Left forelimb (tissue), 1 donor: ENCODE measurements at places on chromosomes 11 and 22.

GRCh38 chr22:32389685-32390084 lies 22.4 kb downstream of the RTCB start:
- DNase-seq, result no peak

DNA sequence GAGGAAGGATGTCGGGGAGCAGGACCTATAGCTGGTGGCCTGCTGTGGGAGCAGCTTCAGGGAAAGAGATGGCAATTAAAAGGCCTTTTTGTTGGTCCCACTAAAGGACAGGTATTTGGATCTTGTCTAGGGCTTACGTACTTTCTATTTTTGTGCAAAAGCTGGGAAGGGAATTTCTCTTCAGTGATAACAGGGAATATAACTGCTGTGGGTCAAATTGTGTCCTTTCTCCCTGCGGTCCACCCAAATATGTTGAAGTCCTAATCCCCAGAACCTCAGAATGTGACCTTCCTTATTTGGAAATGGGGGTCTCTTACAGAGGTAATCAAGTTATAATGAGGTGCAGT lies 14.0 kb downstream of the HSPA8 start:
- DNase-seq, result no peak

GRCh38 chr11:127061947-127062346 lies 61.4 kb upstream of the KIRREL3 start:
- no peak for DNase-seq

GRCh38 chr11:86230921-86231434 lies 13.6 kb upstream of the EED start:
- DNase-seq, result no peak

DNA sequence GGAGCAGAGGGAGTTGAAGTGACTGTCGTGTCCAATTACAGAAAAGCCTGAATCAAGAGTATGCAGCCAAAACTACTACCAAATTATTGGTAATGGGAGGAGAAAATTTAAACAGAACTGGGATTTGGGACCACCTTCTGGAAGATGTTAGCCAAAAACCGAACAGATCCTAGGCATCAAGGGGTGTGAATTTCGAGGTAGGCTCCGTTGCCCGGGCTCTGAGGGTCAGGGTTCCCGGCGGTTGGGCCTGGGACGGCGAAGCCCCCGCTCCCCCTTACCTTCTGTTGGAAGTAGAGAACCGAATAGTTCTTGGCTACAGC lies 313 bp downstream of the PRCP start:
- DNase-seq, result no peak

DNA sequence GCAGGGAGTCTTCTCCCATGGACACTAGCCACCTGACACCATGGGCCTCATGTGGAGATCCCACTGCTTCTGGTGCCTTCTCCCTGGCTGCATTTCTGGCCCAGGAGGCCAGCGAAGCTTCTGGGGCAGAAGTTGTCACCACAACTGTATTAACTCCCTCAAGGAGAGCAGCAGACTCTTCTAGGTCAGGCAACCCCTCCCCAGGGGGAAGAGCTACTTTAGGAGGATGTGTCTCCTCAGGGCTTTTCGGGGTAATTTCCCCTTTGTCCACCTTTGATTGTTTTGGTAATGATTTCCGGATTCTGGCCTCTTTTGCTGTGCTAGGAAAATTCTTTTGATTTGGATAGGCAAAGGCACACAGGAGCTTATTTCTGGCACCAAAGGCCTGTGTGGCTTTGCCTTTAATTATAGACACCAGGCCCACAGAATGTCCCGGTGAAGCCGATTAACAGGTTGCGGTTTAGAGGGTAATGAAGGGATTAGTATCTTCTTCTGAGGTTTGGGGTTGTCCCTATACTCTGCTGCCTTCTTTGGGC lies 8.9 kb upstream of the UCP2 start:
- no peak for DNase-seq

DNA sequence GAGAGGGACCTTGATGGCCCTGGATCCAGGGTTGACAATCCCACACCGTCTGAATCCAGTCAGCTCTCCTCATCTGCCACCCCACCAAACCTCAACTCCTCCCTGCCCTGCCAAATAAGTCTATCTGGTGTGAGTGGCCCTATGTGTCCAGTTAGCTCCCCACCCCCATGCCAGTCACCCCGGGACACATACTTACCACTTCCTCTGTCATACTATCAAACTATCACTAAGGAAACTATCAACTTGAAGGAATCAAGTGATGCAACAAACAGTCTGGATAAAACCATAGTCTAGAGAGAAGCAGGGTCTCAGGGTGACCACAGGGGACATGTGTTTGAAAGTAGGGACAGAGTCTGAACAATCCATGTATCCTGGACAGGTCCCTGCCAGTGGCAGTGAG lies 13.2 kb upstream of the CSF2RB start:
- DNase-seq, result no peak

GRCh38 chr11:114160894-114161293 lies 101.4 kb downstream of the ZBTB16 start:
- DNase-seq, result no peak

DNA sequence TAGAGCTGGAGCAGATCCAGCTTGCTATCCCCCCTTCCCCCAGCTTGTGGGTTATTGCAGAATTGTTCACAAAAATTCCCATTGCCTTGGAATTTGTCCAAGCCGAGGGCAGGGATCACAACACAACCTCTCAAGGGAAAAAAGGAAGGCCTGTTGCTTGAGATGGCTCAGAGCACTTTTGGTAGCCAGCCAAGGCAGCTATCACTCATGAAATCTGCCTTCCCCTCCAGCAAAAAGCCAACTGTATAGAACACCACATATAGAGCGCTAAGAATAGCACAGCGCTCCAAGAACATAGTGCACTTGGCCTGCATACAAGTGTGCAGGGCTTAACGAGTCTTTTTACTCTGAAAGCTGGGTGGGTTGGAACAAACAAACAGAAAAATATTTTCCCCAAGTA lies 46.2 kb downstream of the FAM83F start:
- DNase-seq, result peak; percentile 84

DNA sequence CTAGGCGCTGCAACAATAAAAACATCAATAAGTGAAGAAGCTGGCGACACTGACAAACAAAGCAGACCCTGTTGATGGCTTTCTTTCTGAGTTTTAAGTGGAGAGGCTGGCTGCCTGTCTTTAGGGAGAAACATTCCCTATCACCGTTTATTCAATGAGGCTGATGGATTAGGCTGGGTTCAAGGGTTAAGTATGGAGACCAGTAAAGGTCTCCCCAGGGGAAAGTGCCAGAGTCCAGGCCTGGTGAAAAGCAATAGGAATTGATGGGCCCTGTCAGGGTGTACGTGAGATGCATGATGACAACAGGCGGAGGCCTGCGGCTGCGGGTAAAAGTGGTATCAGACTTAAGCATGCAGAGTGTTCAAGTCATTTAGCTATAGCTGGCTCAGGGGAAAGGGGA lies 102.6 kb downstream of the ALX4 start:
- no peak for DNase-seq

DNA sequence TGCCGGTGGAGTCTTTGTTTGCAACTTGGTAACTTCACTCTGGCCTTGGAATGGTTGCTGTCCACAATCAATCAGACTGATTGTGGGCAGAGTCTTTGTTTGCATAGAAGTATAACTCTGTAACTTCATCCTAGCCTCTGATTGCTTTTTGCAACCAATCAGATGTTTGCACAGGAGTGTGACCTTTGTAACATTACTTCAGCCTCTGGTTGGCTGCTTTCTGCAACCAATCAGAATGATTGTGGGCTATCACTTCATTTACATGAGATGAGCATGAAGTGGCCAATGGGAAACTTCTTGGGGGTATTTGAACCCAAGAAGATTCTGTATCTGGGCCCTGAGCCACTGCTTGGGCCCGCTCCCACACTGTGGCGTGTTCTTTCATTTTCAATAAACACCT lies 79.6 kb upstream of the CLDN5 start:
- no peak for DNase-seq

DNA sequence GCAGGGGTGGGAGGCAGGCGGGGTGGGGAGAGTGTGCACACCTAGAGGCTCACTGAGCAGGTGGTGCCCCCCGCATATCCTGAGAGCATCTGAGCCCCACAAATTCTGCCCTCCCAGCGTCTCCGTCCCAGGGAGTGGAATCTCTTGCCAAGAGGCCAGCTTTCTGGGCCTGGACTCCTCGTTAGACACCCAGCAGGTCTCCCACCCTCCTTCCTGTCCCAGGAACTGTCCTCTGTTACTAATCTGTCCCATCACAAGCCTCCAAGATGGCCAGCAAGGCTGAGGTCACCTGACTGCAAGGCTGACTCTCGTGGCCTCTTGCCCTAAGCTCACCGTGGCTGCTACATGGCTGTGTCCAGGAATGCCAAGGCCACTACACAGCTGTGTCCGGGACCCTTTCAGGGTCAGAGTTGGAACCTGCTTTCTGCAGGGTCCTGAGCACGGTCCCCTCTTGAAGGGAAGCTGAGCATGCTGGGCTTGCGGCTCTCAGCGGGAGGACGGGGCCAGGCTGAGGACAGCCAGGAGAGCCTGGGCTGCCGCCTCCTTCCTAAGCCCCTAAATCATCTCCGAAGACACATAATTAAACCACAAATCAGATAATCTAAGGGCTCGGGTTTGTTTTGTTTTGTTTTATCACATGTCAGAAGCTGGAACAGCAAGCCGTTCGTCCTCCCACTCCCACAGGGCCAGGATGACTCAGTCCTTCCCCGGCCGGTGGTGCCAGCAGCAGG lies 1327.3 kb downstream of the TBC1D22A start:
- DNase-seq, result peak; percentile 66

- no peak for DNase-seq
Measured at GRCh38 chr11:95108671-95109551, 19.3 kb downstream of the ENDOD1 start.

- DNase-seq, result peak; percentile 82
Measured at GRCh38 chr11:86068138-86068871, 579 bp downstream of the PICALM start.

DNA sequence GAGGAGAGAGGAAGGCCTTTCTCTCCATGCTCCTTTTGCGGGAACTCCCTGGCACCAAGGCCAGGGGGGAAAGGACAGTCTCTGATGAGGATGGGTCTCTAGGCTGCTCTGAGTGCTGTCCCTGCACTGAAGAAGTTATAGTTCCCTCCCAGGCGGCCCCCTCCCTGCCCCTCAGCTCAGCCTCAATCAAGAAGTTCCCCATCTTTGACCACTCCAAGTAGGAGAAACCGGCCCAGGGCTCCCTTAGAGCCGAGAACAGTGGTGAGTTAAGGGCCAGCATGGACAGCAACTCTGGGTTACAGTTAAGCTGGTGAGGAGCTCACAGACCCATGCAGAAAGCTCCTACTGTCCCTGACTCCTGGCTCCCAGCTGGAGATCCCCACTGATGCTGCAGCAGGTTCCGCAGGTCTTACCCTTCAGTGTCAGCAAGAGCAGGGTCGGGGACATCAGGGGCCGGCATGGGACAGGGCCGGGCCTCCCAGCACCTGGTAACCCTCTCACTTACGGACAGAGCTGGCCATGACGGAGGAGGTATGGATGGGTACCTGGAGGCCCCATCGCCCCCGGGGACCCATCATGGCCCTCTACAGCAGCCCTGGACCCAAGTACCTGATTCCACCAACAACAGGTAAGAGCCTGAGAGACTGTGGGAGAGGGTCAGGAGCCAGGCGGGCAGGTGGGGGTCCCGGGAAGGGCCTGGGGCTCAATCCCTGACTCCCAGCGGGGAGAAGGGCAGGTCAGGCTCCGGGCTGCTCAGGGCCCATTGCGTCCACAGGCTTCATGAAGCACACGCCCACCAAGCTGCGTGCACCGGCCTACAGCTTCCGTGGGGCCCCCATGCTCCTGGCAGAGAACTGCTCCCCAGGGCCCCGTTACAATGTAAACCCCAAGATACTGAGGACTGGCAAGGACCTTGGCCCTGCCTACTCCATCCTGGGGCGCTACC lies 4.2 kb downstream of the SCGB1C1 start:
- DNase-seq, result no peak

- no peak for DNase-seq
Measured at GRCh38 chr22:47396105-47396504, 633.7 kb downstream of the TBC1D22A start.

GRCh38 chr22:37509059-37509860 lies 10.0 kb downstream of the CARD10 start:
- no peak for DNase-seq

DNA sequence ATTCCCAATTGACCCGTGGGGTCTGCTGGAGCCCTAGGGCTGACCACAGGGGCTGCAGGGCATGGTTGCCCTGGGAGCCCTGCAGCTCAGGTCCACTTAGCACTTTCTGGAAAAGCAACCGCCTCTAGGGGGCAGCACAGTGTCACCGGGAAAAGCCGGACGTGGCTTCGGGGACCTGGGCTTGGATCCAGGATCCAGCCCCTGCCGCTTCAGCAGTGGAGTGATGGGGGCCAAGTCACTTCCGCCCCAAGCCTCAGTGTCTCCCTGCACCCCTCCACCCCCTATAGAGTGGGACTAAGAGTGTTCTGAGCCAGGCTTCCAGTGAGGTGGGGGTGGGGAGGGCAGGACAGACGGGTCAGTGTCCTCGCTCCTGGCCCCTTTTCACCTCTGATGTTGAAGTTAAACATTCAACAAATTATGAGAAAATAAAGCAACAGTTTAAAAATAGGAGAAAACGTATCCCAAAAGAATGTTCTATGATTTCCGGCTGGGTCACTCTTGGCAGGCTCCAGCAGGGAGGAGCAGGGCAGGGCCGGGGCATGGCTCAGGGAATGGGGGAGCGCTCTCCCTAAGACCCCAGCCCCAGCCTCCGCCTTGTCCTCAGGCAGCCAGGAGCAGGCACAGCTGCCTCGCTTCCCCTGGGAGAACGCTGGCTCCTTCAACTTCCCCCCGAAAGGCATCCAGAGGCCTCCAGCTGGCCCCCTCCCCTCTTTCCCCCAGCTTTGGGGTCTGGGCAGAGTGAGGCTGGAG lies 96.5 kb upstream of the FGF3 start:
- peak; percentile 87 for DNase-seq

GRCh38 chr11:7893796-7894195 lies 37.3 kb downstream of the OR10A6 start:
- DNase-seq, result no peak

- no peak for DNase-seq
Measured at GRCh38 chr11:116953530-116954285, 116.3 kb upstream of the APOA1 start.

- DNase-seq, result no peak
Measured at GRCh38 chr11:32586576-32587190, 3.1 kb downstream of the EIF3M start.

DNA sequence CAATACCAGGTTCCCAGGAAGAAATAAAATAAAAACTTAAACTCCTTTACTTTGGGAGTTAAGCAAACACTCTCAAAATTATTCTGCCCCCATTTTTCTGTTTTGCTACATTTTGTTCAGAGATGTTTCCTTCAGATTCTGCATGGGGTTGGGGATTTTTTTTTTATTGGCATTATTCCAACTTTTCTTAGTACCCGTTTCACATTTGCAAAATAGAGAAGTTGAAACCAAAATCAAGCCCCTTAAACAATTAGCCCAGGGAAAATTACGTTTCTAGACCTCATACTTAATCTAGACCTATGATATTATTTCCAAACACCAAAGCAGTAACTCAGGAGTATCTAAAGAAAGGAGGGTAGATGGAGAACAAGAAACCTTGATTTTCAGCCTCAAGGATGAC lies 20.6 kb upstream of the MS4A7 start:
- DNase-seq, result no peak

- no peak for DNase-seq
Measured at GRCh38 chr11:127622686-127623085, 622.1 kb upstream of the KIRREL3 start.

- no peak for DNase-seq
Measured at GRCh38 chr11:11387207-11387606, 34.2 kb upstream of the CSNK2A3 start.

- DNase-seq, result no peak
Measured at GRCh38 chr11:107179829-107180228, 161.6 kb upstream of the GUCY1A2 start.

GRCh38 chr11:125088576-125089455 lies 22.6 kb downstream of the TMEM218 start:
- DNase-seq, result no peak
